Central memory CD8-positive, alpha-beta T cell (primary cell): ENCODE measurements at places on chromosomes 7 and 10.

GRCh38 chr7:44823255-44823781 is 24.6 kb downstream of the H2AZ2 start:
- DNase-seq, result no peak

- no peak for DNase-seq
Measured at GRCh38 chr7:30091491-30091912, 43.3 kb upstream of the MTURN start.

GRCh38 chr10:122461729-122462532 is 578 bp downstream of the HTRA1 start:
- no peak for DNase-seq

- DNase-seq, result no peak
Measured at GRCh38 chr10:113322843-113323242, 230.0 kb upstream of the HABP2 start.

- no peak for DNase-seq
Measured at GRCh38 chr10:3034616-3035015, 32.7 kb upstream of the PFKP start.

DNA sequence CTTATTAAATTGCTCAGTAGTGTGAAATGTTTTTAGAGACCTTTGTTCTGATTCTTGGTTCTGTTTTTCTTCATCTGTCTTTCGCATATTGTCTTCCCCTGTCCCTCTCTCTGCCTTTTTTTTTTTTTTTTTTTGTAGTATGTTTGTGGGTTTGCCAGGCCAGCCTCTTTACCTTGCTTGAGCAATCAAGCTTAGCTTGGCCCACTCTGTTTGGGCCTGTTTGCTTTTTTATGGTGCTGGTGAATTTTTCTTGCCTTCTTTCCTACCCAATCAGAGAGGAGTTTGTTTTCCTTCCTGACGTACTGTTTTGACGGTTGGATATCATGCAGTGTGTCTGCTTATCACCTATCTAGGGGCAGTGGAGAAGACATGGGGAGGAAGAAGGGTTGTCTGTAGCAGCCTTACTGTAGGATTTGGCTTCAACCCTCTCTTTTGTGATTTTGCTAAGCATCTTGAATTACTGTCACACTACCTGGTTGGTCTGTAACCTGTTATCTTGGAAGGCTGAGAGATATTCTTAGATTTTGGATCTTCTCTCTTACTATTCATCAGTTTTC is 64.0 kb downstream of the BBS9 start:
- no peak for DNase-seq

- no peak for DNase-seq
Measured at GRCh38 chr10:125812128-125812750, 10.8 kb downstream of the UROS start.

GRCh38 chr7:14047709-14048399 is 58.4 kb upstream of the ETV1 start:
- no peak for DNase-seq

DNA sequence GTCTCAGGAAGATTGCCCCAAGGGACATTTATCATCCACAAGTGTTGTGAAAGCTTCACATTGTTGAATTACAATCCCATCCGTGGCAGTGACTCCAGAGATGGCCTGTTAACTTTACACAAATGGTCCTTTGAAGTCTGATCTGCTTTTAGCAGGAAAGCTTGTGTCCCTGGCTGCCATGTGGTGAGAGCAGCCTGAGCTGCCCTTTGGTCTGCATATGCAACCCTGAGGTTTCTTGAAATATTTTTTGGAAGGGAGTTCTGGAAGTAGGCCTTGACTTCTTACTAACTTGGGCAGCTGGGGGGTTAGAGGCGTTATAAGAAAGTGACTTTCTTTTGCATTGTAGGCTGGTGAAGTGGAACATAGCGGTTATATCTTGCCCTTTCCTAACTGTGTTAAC is 41.3 kb upstream of the FAM180A start:
- no peak for DNase-seq

DNA sequence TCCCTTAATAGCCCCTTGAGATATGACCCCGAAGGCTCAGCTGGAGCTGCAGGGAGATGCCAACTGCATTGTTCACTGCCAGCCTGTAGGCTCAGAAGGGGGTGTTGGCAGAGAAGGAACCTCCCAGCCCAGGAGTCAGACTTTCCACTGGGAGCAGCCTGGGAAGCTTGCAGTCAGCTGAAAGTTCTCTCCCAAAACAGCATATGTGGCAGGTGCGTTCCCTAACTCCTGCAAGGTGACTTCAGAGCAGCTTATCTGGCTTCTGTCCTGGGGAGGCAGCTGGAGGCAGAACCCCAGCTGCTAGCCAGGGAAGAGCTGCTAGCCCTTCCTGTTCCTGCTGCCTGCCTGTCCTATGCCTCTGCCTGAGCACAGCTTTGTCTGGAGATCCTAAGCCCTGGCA is 8.1 kb downstream of the SFTPA2 start:
- no peak for DNase-seq

DNA sequence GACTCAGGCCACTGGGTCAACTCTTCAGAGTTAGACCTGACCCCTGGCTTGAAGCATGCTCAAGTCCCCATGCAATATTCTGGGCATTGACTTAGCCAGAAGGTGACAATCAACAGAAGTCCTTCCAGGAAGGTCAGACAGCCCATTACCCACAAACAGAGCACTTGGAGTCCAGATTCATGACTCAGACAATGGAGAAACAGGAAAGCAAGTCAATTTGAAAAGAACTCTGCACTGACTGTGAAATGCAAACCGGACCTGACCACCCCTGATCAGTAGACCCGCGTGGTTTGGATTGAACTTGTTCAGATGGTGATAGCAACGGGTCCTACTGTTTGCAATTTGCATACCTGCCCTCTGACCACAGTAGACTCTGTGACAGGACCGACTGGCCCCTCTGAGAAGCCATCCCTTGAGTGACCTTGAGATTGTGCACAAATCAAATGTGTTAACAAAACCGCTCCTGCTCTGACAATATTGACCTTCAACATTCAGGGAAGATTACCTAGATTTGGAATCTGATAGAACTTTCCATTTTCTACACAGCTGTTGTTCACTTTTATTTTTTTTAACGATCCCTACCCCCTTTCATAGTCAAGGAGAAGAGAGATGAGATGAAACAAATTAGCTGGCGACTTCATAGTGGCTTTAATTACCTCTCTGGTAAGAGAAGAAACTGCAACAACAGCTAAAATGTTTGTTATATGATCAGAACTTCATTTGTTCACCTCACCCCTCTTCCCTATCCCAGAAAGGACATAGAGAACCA is 138.7 kb downstream of the NRP1 start:
- no peak for DNase-seq

GRCh38 chr7:75689246-75690099 is 49.3 kb downstream of the HIP1 start:
- DNase-seq, result no peak

DNA sequence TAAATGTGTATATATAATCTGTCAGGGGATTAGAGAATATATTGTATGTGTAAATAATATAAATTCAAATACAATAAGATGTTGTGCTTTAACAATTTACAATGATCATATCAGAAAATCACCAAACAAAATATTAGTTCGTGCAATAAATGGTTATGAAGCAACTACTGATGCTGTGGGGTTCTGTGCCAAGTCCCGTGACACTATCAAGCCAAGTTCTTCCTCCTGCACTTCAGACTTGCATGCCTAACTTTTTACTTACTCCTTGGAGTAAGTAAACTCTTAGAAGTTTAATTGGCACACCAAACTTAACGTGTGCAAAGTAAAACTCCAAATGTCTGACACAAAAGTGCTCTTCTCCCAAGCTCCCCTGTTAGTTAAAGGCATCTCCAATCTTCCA is 26.5 kb upstream of the TMEM254 start:
- DNase-seq, result no peak

DNA sequence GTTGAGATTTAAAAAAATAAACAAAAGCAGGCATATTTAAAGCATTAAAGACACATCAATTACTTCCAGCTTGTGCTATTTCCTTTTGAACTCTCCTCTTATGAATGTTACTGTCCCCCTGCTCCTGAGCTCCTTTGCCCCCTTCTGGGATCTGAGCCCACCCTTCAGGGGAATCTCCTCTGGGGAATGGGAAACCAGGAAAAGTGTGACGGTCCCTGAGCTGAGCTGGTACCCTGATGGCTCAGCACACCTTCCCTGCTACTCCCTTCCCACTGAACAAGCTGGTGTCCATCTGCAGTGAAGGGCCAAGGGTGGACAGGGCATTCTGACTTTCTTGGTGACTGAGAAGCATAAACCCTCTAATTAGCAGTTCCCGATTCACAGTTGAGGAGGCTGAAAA is 356.3 kb downstream of the PTEN start:
- no peak for DNase-seq

GRCh38 chr7:2624293-2624886 is 7.4 kb upstream of the TTYH3 start:
- no peak for DNase-seq

- no peak for DNase-seq
Measured at GRCh38 chr7:55490099-55490498, 82.2 kb downstream of the VOPP1 start.

- no peak for DNase-seq
Measured at GRCh38 chr7:83921941-83922607, 272.5 kb downstream of the SEMA3A start.

DNA sequence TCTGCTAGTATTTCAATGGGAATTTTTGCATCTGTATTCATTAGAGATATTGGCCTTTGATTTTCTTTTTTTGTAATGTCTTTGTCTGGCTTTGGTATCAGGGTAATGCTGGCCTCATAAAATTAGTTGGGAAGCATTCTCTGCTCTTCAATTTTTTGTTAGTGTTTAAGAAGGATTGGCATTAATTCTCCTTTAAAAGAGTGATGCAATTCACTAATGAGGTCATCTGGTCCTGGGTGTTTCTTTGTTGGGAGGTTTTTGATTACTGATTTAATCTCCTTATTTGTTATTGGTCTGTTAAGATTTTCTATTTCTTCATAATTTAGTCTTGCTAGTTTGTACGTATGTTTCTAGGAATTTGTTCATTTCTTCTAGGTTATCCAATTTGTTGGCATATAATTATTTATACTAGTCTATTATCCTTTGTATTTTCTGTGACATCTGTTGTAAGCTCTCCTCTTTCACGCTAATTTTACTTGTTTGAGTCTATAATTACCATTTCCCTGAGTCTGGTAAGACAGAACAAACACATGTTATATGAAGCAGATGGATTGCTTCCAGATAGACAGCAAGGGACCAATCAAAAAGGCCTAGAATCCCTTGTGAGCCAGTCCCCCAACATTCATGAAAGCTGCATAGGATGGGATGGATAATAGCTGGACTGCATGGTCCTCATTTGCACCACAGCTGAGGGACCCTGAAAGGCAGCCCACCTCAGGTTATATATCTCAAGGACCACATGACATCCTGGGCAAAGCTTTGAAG is 54.4 kb downstream of the MTPAP start:
- DNase-seq, result no peak

DNA sequence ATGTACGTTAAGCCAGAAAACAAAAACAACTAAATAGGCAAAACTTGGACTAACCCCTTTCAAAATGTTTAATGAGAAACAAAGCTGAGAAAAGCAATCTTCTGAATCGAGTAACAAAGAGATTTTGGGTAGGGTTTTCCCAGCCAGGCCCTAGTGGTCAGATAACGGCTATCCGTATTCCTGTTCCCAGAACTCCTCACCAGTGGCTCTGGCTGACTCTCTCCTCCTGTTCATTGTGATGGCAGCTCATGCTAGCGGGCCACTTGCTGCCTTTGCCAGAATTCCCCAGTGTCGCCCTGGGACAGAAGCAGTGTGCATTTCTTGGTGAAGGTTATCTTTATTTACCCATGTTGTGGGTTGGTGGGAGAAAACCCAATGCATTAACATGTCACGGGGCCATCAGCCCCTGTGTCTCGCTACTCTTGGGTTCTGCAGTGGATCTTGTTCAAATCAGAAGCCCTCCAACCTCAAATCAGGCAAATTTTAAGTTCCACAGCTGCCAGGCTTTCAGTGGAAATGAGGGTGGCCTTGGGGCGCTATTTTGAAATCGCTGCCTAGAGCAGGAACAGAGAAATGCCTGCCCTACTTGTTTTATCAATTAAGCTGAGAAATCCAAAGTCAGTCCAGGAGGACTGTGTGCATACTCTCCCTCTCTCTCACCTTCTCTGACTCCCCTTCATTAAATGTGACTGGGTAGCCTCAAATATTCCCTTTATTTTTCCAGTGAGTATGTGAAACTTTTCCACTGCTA is 164.5 kb upstream of the NPVF start:
- no peak for DNase-seq

DNA sequence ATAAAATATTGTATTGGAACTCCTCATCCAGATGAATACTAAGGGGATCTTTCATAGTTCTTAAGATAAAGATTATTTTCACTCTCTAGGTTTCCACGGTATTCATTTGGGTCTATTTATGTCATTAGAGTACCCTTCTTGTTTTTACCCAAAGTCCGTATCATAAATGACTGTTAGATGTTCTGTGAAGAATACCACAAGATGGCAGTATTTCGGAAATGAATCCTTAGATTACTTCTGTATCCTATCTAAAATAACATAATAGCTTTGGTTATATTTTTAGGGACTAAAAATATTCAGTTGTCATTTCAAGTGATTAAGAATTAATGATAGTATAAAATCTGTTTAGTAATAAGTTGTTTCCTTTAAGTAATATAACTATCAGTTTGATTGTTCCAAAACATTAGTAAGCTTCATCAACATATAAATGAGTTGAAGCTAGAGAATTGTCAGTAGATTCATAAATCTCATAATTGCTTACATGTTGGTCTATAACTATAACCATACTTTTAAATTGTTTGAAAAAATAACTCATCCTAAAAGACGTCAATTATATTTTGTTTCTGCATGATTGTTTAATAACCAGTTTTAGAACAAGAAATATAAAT is 337.5 kb upstream of the KCND2 start:
- no peak for DNase-seq

DNA sequence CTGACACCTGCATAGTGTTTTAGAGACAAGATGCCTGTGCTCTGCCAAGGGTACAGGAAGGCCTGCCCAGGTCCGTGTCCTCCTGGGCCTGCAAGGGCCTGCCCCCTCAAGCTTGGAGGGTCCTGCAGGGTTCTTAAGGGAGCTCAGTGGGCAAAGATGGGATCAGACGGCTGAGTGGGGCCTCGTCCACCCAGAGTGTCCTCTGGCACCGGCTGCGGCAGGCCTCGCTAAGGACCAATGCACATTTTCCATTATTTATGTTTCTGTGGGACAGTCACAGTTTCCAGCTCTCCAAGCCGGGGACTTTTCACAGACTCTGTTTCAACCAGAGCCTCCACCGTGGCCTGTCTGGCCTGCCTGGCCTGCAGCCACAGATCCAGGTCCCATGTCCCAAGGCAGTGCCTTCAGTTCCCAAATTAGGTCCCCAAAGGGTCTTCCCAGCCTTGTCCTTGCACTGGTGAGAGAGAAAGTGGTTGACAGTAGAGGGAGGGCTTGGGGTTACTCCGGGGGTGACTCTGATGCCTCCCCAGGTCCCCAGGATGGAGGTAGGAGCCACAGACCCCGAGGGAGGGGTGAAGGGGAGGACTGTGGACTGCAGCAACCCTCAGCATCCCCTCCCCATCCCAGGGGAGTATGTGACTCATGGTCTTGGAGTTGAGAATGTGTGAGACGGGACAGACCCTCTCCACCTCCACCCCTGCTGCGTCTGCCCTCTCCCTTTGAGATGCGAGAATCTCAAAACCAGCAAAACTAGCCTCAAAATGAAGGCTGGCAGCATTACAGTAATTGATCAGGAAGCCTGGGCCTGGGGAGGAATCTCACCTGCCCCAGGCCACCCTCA is 14.8 kb downstream of the MYL10 start:
- DNase-seq, result no peak

- no peak for DNase-seq
Measured at GRCh38 chr7:108648989-108649388, 79.3 kb downstream of the DNAJB9 start.
